Adipocyte (in vitro differentiated cells): ENCODE measurements at places on chromosomes 16 and 17.

DNA sequence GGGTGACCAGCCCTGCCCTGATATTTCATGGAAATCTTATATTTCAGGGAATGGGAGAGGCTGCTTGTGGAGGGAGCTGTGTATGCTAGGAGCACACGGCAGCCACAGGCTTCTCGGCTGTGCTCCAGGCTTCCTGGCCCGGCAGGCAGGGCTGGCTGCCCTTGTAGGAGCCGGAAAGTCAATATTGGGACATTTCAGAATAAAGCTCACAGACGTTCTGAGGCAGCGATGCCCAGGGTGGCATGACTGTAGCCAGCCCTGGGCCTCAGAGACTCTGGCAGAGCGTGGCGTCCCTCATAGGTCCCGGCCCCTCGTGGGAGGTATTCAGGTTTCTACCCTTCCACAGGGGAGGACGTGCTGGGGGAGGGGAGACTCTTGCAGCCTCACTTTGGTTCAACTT, 65.7 kb downstream of the BANP start:
- no peak for DNase-seq

- DNase-seq = no peak
Measured at GRCh38 chr17:58399974-58400373, 17.4 kb downstream of the RNF43 start.

GRCh38 chr17:29163563-29163962, 16.6 kb downstream of the MYO18A start:
- peak; percentile 85 for DNase-seq

- DNase-seq = no peak
Measured at GRCh38 chr17:75188614-75189013, 5.9 kb upstream of the SUMO2 start.

- DNase-seq = no peak
Measured at GRCh38 chr16:10744370-10745030, 858 bp downstream of the NUBP1 start.

DNA sequence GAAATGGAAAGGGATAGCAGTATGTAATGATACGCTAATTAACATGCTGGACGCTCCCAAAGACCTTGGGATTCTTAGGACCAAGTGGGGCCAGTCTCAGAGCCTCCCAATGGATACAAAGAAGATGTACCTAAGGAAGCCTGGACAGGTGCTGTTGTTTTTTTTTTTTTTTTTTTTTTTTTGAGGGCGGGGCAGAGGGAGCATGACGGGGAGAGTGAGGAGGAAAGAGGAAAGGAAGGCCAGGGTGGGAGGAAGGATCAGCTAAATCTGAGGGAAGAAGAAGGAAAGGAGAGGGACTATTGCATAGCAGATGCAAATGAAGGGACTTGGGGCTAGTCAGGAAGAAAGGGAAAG, 2.5 kb downstream of the VAMP2 start:
- DNase-seq = no peak

DNA sequence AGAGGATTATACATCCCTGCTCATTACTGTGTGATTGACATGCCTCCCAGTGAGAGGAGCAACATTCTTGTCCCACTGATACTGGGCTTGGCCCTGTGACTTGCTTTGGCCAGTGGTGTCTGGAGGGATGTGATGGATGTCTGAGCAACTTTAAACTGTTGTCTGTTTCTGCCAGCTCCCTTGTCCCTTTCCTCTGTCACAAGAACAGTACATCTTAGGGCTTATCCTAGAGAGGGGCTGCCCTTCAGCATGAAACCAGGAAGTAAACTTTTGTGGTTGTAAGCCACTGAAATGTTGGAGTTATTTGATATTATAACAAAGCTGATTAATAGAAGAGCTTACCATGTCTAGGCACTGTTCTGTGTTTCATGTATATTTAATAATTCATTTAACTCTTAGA, 82.9 kb upstream of the GPRC5B start:
- DNase-seq = no peak

- peak; percentile 9 for DNase-seq
Measured at GRCh38 chr17:72244494-72244893, 123.7 kb downstream of the SOX9 start.

DNA sequence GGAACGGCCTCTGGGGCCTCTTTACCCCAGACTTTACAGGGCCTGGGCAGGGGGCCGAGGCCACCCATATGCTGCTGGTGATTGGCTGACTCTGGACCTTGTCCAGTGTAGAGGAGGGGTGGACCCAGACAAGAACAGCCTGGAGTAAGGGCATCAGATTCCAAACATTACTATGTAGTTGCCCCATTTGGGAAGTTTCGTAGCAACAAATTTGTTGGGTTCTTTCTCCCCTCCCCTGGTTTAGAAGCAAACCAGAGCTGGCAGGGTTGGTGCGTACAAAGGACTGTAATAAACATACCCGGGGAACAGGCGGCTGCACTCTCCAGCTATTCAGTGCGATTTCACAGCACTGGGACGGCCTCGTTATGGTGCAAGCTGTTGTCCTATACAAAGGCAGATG, 145.5 kb downstream of the NTN1 start:
- no peak for DNase-seq

- no peak for DNase-seq
Measured at GRCh38 chr17:27930000-27930399, 36.8 kb upstream of the LYRM9 start.

GRCh38 chr17:48314716-48315115, 115.3 kb downstream of the SKAP1 start:
- no peak for DNase-seq

- DNase-seq = no peak
Measured at GRCh38 chr17:8916466-8916865, 49.0 kb upstream of the PIK3R6 start.

DNA sequence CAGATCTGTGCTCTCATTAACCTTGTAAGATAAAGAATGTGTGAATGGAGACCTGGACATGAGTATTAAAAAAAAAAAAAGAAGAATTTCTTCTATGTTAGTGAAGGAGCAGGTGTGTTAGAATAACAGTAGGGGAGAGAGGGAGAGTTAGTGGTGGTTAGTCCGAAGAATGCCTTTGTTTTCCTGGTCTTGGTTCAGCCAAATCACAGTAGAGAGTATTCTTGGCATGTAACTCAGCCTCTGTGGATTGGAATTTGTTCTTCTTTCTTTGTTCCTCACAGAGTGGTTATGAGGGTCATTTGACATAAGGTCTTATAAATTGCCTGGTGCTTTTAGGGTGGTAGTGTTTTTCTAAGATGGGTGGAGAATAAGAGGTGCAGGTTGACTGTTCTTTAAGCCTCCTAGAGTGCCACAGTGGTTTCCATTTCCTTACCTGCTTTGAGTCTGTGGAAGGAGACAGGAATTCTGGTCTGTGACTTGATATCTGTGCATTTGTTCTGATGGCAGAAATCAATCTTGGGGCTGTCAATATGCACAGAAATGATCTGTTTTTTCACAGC, 17.6 kb downstream of the NUP93 start:
- DNase-seq = peak; percentile 39

GRCh38 chr16:77183137-77183536, 7.9 kb upstream of the MON1B start:
- no peak for DNase-seq

GRCh38 chr17:14446825-14447224, 145.9 kb downstream of the HS3ST3B1 start:
- no peak for DNase-seq

- no peak for DNase-seq
Measured at GRCh38 chr16:11744075-11744470, 1.4 kb upstream of the TXNDC11 start.

DNA sequence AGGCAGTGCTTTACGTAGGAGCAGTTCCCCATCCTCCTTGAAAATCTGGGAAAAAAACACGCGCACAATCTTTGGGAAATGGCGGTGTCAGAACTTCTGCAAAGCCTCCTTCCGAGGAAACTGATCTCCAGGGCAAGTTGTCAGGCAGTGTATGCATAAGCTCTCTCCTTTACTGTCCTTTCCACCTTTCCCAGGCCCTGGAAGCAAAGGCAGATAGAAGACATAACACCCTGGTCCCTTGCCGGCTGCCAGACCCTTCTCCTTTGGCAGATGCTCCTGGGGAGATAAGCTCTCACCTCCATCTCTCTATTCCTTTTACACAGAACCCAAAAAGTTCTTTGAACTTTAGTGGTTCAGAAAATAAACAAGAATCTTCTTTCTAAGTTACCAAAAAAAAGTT, 12.4 kb downstream of the TOB1 start:
- DNase-seq = no peak

GRCh38 chr17:49725452-49726130, 17.8 kb upstream of the SLC35B1 start:
- no peak for DNase-seq

- no peak for DNase-seq
Measured at GRCh38 chr17:50280801-50281441, 6.7 kb downstream of the TMEM92 start.

- DNase-seq = peak; percentile 84
Measured at GRCh38 chr17:512926-513325, 160.3 kb upstream of the RPH3AL start.

DNA sequence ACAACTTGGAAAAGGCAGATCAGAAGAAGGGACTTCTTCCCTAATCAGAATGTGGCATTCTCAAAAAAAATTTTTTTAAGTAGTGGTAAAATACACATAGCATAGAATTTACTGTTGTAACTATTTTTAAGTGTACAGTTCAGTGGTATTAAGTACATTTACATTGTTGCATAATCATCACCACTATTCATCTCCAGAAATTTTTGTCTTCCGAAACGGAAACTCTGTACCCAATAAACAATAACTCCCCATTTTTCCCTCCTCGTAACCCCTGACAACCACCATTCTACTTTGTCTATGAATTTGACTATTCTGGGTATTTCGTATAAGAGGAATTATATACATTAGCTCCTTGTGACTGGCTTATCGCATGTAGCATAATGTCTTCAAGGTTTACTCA, 18.9 kb downstream of the METTL9 start:
- DNase-seq = no peak

DNA sequence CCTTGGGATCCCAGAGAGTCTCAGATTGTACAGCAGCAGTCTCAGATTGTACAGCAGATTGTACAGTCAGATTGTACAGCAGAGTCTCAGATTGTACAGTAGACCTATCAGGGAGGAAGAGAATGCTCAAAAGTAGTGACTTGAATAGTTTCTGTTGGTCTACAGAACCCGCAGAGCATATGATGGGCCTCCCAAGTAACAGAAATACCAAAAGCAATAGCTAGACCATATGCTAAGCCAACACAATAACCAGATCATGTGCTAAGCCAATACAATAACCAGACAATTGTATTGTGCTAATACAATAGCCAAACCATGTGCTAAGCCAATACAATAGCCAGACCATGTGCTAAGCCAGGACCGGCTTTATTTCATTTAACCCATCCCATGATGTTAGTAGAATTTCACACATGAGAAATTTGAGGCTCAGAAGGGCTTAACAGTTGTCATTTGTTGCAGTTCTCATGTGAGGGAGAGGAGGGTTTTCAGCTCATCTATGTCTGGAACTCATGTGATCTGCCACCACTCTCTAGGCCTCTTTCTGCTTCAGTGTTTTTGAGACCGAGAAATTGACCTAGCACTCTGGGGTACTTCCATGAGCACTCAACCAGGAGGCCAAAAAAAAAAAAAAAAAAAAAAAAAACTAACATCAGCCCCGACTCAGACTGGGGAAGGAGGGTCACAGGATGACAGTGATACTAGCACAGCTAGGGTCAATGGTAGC, 144.0 kb downstream of the SOX9 start:
- DNase-seq = no peak

GRCh38 chr16:55476625-55477533, 2.1 kb upstream of the MMP2 start:
- DNase-seq = peak; percentile 27

DNA sequence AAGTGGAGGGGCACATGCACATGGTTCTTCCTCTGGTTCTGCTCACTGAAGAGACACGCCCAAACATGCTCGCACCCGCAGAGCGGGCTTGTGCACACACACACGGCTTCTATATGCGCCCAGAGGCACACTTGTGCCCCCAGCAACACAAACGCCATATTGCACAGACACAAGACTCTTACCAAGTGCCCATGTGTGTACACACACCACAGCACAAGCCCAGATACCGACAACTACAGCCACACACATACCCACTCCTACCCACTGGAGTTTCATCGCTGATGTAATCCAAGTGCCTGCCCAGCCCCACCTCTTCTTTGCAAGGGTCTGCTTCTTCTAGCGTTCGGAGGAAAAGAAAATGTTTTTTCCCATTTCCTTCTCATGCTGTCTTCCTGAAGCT, 6.5 kb upstream of the PRR29 start:
- DNase-seq = no peak

DNA sequence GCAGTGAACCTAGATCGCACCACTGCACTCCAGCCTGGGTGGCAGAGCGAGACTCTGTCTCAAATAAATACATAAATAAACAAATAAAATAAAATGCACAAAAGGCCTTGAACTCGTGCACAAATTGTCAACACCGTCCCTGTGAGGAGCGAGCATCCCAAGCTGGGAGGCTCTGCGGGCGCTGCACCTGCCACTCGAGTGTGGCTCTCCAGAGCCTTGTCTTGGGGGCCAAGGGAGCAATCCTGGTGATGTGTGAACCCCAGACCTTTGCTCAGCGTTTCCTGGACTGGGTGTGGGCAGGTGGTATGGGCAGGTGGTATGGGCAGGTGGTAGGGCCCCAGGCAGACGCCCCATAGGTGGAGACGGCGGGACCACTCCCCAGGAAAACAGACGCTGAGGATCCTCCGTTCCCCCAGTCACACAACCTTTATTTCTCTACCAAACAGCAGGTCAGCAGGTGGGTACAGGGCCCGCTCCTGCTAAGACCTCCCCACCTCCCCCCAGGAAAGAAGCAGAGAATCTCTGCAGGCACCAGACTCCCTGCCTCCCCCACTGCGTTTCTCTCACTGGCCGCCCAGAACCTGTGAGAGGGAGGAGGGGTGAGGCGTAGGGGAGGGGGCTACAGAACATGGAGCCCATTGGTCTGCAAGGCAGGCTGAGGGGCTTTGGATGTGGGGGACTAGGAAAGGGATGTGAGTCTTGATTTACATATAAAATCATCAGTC, 7.4 kb upstream of the P2RX1 start:
- DNase-seq = no peak

DNA sequence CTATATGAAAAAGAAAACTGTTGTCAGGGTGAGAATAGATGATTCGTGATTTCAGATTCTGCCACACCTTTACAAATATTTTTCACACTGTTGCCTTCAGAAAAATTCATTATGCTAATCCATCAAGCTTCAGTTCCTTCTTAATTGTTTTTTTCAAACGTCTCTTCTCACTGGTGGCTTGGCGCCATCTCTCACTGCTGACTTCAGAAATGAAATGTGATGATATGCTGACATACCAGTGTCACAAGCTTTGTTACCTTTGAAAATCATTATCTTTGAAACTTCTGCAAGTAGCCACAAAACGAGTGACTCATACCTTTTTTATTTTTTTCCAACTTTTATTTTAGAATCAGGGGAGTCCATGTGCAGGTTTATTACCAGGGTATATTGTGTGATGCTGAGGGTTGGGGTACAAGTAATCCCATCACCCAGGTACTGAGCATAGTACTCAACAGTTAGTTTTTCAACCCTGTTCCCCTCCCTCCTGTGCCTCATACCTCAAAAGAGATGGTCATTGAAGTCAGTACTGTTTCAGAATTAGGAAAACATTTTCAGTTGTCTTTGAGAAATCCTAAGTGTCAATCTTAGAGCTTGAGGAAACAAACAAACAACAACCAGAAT, 14.0 kb upstream of the KRT222 start:
- no peak for DNase-seq

GRCh38 chr17:70323269-70323668, 153.9 kb downstream of the KCNJ2 start:
- no peak for DNase-seq
